ENCODE measurements at places on chromosomes 12 and 14. TPM values are rescaled to one million over a fixed set of nuclear protein-coding genes. Genes with fewer than 3 reads are reported as not detected.

GRCh38 chr12:132026061-132026795, 76.5 kb downstream of the EP400 start:
- no peak for DNase-seq

Gene LGR5
- 0.55 TPM for total RNA-seq

GRCh38 chr14:68886109-68886434, 93.0 kb downstream of the ACTN1 start:
- DNase-seq, result no peak

Gene ABCB9
- total RNA-seq, result 5.8 TPM

Gene ENO2
- 165 TPM for total RNA-seq

GRCh38 chr12:2145433-2145998, 92.7 kb downstream of the CACNA1C start:
- DNase-seq, result no peak

Gene SYCP3
- not detected for total RNA-seq

DNA sequence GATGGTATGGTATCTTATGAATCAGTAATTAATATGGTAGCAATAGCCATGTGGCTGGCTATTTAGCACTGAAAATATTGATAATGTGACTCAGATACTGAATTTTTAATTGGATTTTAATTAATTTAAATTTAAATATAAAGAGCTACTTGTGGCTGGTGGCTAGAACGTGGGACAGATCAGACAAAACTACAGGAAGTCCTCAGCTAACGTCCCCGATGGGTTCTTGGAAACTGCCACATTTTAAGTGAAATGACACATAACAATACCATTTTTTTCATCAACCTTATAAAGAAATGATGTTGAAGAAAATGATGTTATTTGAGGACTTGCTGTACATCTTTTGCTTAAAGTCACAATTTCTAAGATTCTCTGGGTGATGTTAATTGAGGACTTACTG, 138.1 kb upstream of the FLRT2 start:
- DNase-seq, result no peak

DNA sequence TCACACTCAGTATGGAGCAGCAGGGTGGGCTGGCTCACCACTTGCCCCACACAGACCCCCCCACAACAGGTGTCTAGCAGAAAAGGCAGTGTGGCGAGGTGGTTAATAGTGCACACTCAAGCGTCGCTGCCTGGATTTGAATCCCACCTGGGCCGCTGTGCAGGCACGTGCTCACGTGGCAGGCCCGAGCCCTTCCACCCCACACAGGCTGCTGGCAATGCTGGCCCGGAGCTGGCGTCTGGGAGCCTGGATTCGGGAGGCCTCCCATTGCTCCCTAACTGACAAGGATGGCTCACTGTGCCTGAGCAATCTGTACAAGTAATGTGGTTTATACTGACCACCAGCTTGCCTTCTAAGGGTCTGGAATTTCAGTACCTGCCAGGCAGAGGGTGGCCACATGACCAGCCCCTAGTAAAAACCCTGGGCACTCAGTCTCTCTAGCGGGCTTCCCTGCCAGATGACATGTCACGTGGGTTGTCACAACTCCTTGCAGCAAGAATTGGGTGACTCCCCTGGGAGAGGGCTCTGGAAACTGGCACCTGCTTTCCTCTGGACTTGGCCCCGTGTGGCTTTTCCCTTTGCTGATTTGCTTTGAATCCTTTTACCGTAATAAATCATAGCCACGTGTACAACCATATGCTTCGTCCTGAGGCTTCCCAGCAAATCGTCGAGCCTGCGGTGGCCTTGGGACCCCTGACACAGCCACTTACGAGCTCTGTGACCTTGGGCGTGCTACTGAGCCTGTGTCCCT, 72.8 kb downstream of the SCARB1 start:
- no peak for DNase-seq

DNA sequence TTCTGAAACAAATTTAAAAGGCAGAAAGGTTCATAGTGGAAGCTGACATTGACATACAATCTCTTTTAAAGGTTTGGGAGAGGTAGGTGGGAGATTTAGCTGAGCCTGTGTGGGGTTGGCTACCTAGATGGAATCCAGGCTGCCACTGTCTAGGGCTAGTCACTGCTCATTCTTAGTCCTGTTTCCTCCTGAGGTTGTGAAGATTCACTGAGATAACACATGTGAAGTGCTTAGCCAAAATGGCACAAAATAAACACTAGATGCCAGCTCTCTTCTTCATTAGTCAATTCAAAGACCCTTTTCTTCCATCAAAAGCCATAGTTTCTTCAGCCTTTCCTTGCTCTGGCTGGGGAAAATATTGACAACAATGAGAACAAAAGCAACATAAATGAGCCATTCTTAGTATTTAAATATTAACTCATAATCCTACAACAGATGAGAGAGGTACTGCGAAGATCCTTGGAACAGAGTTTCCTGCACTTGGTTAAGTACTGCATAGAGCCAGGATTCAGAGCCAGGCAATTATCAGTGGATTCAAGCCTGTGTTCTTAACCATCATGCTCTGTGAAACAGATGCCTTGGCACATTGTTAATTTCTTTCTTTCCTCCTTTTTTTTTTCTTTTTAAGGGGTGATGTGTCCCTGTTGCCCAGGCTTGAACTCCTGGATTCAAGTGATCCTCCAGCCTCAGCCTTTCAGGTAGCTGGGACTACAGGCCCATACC, 3.5 kb downstream of the MYF6 start:
- DNase-seq, result no peak

DNA sequence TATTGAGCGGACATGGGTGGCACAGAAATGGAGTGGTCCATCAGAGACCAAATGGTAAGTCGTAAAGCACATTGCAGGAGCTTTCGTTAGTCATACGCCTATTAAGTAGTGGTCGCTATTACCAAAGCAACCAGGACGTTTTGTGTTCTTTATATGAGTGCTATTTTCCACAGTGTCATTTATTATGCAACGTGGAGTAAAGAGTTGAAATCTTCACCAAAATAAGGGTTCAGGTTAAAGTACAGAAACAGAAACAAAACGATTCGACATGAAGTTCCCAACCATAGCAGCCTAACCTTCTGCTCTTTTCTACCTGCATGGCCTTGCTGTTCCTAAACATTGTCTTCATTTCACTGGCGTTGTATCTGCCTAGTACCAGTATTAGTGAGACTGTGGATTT, 20.1 kb upstream of the FGD4 start:
- DNase-seq, result no peak

Gene PSME1
- 99.1 TPM for total RNA-seq

DNA sequence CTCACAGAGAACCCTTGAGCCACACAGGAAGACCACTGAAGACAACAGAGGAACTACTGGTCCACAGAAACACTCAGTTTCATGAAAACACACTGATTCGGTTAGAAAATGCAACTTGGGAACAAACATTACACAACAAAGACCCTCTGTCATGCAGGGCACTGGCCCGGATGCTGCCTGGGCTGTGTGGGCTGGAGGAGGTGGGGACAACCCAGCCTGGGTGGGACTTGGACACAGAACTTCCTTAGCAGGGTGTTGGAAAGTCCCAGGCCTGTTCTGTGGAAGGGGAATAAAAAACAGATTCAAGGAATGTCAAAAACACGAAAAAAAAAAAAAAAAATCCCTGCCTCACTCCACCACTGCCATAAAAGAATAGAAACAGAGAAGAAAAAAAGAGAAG, 181.0 kb downstream of the MON2 start:
- no peak for DNase-seq

Gene ESPL1
- total RNA-seq, result 48.5 TPM

GRCh38 chr12:70444903-70445302, 78.8 kb downstream of the KCNMB4 start:
- DNase-seq, result no peak

Gene ISCA2
- 50.1 TPM for total RNA-seq

- DNase-seq, result peak; percentile 38
Measured at GRCh38 chr14:95255013-95255412, 64.7 kb downstream of the CLMN start.

- peak; percentile 61 for DNase-seq
Measured at GRCh38 chr14:77059276-77059915, 30.9 kb upstream of the IRF2BPL start.

Gene AICDA
- total RNA-seq, result not detected

GRCh38 chr12:4112734-4113325, 160.7 kb upstream of the CCND2 start:
- DNase-seq, result no peak

GRCh38 chr14:103427485-103428443, 42.5 kb downstream of the MARK3 start:
- DNase-seq, result peak; percentile 19

- DNase-seq, result no peak
Measured at GRCh38 chr12:10511756-10512355, 6.2 kb downstream of the EIF2S3B start.

DNA sequence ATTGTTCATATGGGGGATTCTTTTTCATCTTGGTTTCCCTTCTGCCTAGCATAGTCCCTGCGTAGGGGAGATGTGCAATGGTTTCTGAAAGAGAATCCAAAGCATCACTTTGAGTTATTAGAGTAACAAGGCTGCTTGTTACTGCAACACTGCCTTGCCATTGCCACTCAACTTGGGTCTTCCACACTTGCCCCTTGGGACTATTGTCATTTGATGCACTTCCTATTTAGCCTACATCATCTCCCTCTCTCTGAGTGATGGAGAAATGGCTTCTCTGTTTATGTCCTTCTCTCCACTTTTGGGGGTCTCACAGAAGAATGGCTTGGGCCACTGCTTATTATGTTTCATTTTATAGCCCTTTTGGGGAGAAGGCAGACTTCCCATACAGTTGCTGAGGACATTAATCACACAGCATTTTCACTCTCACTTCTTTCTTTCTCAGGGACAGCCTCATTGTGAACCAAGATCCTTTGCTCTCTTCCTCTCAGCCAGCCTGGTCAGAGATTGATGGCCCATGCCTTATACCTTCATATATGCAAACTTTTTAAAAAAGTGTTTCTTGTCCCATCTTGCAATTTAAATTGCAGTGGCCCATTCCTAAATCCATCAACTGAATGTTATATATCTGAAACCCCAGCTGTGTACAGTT, 50.8 kb upstream of the POC1B start:
- no peak for DNase-seq
